ENCODE measurements at places on chromosomes 2 and 18.

- DNase-seq, result no peak
Observed at GRCh38 chr2:2456721-2457120, 125.6 kb upstream of the MYT1L start.

DNA sequence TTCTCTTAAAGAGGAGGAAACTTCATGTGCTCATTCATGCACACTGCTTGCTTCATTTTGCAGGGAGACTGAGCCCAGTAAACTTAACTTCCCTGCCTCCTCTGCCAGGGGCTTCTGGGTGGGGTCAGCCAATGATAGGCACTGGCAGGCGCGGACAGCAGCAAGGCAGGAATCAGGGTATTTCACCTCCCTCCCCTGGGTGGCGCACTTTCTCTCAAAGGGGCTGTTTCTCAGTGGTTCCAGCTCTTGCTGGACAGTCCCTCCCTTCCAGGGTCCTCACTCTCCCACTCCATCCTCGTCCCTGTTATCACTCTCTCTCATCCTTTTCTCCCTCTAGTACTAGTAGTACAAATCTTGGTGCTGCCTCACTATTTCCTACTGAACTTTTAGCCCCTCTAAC, 320.5 kb upstream of the ZNF521 start:
- DNase-seq, result no peak

- no peak for DNase-seq
Observed at GRCh38 chr2:2188344-2188920, 142.6 kb downstream of the MYT1L start.

GRCh38 chr2:133345638-133346037, 222.6 kb downstream of the NCKAP5 start:
- DNase-seq, result no peak

- DNase-seq, result no peak
Observed at GRCh38 chr2:149902081-149902480, 314.5 kb upstream of the MMADHC start.

DNA sequence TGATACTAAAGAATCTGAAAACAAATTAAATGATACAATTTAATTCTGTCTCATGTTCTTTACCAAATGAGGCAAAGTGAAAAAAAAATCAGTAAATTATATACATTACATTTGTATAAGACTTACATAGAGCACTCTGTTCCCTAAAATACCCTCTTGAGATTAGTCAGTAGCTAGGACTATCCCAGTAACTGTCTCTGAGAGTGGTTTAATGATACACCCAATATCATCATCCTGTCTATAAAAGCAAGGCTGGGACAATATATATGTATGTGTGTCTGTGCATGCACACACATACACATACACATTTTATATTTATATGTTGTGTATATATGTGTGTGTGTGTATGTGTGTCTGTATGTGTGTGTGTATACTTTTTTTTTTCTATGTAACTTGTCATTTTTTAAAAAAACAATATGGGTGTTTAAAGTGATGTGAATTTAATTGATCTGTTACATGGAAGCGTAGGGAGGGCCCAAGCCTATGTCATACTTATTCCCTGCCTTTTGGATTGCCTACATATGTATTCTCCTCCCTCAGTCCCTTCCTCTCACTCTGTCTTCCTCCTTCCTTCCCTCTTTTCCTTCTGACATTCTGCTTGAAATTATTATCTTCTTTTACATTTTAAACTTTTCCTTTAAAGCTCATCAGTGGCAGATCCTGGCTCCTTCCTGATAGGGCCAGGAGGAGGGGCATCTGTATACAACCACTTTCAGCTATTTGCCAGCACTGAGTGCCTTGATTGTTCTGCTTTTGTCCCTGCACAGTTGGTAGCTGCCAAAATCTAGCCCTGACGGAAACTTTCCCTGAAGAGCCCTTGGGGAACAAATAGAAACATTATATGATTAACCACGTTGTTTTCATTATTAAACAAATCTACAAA, 6.8 kb downstream of the ASXL3 start:
- DNase-seq, result no peak

GRCh38 chr2:192407692-192408091, 213.0 kb upstream of the TMEFF2 start:
- DNase-seq, result no peak

DNA sequence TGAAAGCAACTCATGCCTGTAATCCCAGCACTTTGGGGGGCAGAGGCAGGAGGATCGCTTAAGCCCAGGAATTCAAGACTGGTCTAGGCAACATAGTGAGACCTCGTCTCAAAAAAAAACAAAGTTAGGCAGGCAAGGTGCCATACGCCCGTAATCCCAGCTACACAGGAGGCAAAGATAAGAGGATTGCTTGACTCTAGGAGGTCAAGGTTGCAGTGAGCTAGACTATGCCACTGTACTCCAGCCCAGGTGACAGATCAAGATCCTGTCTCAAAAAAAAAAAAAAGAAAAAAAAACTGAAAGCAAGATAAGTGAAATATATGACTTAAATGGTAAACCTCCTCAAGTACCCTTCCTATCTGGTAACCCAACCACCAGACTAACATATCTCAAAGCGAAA, 59.8 kb downstream of the USP34 start:
- DNase-seq, result no peak

GRCh38 chr2:196944570-196944969, 18.1 kb upstream of the PGAP1 start:
- DNase-seq, result no peak

DNA sequence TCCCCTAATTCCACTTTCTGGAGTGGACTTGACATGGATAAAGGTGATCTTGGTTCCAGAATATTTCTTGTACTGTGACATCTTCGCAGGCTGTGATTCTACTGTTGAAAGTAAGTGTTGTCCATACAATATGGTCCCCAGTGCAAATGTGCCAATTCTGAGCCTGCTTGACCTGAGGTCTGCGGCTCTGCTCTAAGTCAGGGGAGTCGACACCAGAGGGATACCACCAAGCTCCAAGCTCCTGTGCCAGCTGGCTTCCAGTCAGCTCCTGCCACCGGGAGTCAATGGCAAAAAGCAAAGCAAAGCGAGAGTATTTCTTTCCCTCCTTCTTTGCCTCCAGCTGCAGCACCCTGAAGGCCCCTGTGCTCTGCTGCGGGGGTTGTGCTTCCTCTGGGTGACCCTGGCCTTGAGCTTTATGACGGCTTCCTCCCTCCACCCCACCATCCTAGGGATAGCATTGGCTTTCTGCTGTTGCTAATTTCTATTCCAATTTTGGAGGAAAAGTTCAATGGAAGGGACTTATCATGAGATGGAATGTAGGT, 50.4 kb downstream of the SLC35F5 start:
- DNase-seq, result no peak

- no peak for DNase-seq
Observed at GRCh38 chr2:43874776-43875451, 36.1 kb downstream of the ABCG8 start.

DNA sequence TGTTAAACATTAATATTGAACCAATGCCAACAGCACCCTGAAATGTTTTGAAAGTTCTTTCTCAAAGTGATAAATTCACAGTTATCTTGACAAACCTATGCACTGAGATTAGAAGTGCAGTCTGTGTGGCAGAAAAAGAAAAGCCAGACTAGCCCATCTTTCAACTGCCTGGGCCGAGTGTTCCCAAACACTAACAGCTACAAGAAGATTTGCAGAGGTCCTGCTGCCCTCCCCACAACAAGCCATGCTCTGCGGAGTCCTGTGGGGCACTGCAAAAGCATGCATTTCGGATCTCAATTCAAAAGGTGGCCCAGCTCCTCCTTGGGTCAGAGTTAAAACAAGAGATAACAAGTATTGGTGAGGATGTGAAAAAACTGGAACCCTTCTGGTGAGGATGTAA, 208.4 kb upstream of the TMEM200C start:
- DNase-seq, result no peak

- no peak for DNase-seq
Observed at GRCh38 chr2:230700447-230700846, 12.2 kb upstream of the CAB39 start.

- no peak for DNase-seq
Observed at GRCh38 chr2:141323571-141323970, 807.2 kb downstream of the LRP1B start.

GRCh38 chr2:85830645-85831044, 58.1 kb downstream of the ST3GAL5 start:
- DNase-seq, result no peak

GRCh38 chr2:41695198-41696113, 352.4 kb upstream of the PKDCC start:
- no peak for DNase-seq

DNA sequence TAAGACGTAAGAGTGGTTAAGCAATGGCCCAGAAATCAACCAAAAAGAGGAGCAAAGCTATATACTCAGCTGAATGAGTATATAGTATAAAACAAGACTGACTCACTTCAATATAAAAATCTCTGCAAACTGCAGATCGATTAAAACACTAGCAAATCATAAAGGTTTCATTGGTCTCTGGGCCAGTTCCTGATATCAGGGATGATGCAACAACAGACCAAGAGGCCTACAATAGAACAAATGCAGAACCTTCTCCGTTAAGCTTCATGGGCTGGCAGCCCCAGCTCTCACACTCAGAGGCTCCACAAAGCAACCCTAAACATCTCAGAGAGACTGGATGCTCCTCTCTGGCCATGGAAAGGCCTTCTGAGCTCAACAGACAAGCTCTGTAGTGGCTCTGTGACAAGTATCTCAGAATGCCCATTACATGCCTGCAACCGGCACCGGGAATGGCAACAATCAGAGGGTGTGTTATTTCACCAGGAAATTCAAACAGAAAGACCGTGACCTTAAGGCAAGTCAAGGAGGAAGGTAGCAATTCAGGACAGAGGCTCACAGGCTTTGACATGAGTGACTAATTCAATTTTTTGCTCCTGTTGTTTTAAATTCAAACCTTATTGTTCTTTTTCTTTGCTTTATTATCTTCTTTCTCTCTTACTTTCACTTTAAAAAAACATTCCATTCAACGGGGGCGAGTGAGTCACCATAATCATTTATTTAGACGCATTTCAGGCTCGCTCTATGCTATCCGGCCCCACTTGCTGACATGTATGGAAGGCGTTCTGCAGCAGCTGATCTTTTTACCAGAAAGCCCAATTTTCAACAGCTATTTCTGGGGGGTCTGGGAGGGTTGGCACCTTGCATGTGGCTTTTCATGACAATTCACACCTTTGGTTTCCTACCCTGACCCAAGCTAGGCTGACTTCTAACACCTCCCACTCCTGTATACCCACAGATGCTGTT, 15.1 kb downstream of the CYRIA start:
- no peak for DNase-seq

DNA sequence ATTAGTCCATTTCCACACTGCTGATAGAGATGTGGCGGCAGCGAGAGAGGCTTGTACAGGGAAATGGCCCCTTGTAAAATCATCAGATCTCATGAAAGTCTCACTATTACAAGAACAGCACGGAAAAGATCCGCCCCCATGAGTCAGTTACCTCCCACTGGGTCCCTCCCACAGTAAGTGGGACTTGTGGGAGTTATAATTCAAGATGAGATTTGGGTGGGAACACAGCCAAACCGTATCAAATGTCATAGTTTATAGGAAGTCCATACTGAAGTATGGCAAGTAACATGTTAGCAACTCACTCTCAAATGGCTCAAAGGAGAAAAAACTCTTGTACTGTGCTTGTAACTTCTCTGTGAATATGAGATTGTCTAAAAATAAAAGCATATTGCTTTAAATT, 56.1 kb downstream of the FARP2 start:
- no peak for DNase-seq

DNA sequence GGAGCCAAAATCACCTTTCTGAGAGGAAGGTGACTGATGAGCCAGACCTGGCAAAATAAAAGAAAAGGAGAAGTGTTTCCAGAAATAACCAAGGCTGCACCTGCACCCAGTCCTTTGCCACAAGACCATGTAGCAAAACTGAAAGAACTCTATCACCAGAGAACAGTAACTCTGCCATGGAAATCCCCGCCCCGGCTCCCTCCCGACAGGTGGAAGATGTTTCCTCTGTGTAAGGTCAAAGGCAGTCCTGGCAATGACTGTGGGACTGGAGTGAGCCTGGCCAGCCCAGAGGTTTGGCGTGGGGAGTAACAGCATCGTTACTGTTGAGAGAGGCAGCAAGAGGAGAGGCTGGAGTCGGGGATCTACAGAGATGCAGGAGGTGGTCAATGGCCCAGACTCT, 42.3 kb downstream of the SPRED2 start:
- DNase-seq, result no peak

DNA sequence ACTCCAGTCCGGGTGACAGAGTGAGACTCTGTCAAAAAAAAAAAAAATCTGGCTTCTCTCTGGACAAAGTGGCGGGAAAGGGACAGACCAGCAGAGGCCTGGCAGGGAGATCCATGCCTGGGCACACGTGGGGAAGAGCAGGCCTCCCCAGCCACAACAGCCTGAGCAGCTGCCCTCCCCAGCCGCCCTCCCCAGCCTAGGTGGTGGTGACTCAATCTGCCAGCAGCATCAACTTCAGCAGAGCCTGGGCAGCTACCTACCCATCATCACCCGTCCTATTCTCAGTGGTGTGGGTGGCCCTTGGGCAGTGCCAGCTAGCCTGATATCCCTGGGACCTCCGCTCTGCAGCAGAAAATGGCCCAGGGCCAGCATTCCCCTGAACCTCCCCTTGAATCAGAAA, 612.4 kb downstream of the FBXO15 start:
- DNase-seq, result no peak

- DNase-seq, result no peak
Observed at GRCh38 chr2:204840504-204840903, 295.2 kb downstream of the PARD3B start.

GRCh38 chr18:68435581-68435980, 279.3 kb downstream of the TMX3 start:
- no peak for DNase-seq

- DNase-seq, result no peak
Observed at GRCh38 chr2:174717916-174718315, 46.4 kb downstream of the CHRNA1 start.

DNA sequence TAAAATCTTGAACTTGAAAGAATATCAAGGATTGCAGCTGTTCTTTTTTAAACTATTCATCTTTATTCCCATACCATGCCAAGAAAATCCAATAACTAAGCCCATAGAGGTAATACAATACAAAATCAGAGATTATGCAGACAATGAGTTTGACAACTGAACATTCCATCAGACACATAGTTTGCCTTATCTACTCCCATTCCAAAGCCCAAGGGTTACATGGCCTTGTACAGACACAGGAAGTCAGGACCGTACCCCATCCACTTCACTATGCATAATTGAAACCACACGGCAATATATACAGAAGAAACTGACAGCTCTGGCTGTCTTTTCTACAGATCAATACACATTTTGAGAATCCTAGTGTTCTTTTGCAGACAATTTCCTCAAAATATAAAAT, 181.3 kb downstream of the TMX3 start:
- DNase-seq, result no peak

DNA sequence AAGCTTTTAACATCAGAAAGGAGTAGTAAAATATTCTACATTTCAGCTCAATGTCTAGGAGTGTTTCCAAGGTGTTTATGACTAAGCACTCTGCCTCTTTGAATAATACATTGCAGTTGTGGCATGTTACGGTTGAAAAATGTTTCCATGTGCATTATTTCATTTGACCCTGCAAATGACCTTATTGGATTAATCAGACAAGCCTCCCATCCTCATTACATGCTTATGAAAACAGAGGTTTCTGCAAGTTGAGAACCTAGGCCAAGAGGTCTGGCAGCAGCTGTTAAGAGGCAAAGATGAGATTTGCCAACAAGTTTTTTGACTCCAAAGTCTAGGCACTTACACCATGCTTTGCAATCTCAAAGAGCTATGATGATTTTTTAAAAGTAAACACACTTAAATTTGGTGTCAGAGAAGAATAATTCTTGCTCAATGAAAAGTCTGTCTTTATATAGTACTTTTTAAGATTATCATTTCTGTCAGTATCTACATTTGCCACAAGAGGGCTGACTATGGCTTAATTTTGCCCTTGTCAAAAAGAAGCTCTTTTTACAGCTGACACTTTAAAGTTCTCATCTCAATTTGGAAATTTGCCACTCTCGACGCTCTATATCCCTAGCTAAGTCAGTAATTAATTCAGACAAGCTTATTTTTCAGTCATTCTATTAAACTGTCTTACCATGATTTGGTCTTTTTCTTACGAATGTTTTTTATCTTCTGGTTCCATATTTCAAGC, 260.6 kb downstream of the PAX3 start:
- DNase-seq, result no peak
